A549 treated with ZK216348 at 1 μM for 4 hours (cell line): ENCODE measurements at places on chromosomes 7 and 10. TPM values are rescaled to one million over a fixed set of nuclear protein-coding genes. Genes with fewer than 3 reads are reported as not detected.

SH2D4B gene
- 0.04 TPM in 1 of 5 replicates, not detected in the others for total RNA-seq

TMEM178B gene
- total RNA-seq: 1.1 to 2.6 TPM (median 1.5 TPM) in 5 replicates

CYP2C19 gene
- total RNA-seq: not detected in 5 replicates

MYH16 gene
- total RNA-seq: 0.27 to 1.2 TPM (median 0.74 TPM) in 5 replicates

OIT3 gene
- 0.16 TPM in 1 of 5 replicates, not detected in the others for total RNA-seq

ZNF862 gene
- 2.7 to 4.0 TPM (median 3.3 TPM) in 5 replicates for total RNA-seq
